Activated naive CD8-positive, alpha-beta T cell treated with anti-CD3 and anti-CD28 coated beads, Interleukin-2, amount 50 U/mL, for 24 hours (primary cell): ENCODE measurements at places on chromosomes 2 and 18.

GRCh38 chr2:72128059-72128842, 19.4 kb downstream of the CYP26B1 start:
- peaks cover 6% of the 10 kb centered on the region for H3K27me3 ChIP-seq
- no peak overlapping the region for H3K27ac ChIP-seq
- no peak overlapping the region for H3K4me3 ChIP-seq
- H3K36me3 ChIP-seq, result no peaks in the 10 kb centered on the region
- DNase-seq, result no peak
- no peaks in the 10 kb centered on the region for H3K4me1 ChIP-seq

DNA sequence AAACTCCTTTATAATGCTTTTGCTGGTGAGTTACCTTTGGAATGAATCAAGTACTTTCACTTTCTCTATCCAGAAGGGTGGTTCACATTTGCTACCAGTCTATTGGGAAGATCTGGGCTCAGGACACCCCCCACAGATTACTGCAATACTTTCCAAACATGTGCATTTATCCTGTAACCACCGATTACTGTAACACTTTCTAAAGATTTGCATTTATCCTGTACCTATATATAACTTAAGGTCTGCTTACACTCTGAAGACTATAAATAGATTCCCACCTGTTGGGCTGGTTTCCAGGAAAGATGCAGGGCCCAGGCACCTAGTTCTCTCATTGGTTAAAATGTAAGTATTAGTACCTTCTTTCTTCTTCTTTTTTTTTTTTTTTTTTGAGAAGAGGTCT, 113.0 kb upstream of the NEDD4L start:
- no peak overlapping the region for H3K4me3 ChIP-seq
- H3K4me1 ChIP-seq, result peaks cover 7% of the 10 kb centered on the region
- peaks cover 2% of the 10 kb centered on the region for H3K27me3 ChIP-seq
- H3K27ac ChIP-seq, result no peak overlapping the region
- no peak for DNase-seq
- no peaks in the 10 kb centered on the region for H3K36me3 ChIP-seq

DNA sequence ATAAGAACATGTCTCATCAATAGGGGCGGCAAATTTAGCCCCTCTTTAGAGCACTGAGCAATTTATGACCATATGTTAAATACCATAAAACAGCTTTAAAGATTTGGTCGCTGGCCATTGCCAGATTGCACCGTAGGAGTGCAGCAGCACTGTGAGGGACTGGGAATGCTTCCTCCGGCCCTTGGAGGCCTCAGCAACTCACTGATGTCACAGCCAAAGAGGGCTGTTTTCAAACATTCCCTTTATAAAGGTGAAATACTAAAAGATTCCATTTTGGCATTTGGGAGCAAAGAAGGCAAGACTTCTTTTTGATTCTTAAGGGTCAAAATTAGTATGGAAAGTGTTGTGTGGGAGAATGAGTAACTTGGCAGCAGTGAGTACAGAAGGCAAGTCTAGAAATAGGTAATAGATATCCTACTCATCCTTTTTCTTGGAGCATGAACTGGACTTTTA, 63.7 kb downstream of the BABAM2 start:
- H3K4me3 ChIP-seq, result peak overlapping the region; percentile 45
- no peaks in the 10 kb centered on the region for H3K27me3 ChIP-seq
- peak overlapping the region; percentile 88 for H3K27ac ChIP-seq

- no peak overlapping the region for H3K27ac ChIP-seq
- H3K27me3 ChIP-seq, result no peaks in the 10 kb centered on the region
- H3K36me3 ChIP-seq, result no peaks in the 10 kb centered on the region
- H3K4me1 ChIP-seq, result no peaks in the 10 kb centered on the region
- H3K4me3 ChIP-seq, result no peak overlapping the region
Measured at GRCh38 chr2:5985536-5986385, 293.6 kb downstream of the SOX11 start.

- H3K4me1 ChIP-seq, result peaks cover 22% of the 10 kb centered on the region
- H3K36me3 ChIP-seq, result peaks cover 60% of the 10 kb centered on the region
- no peaks in the 10 kb centered on the region for H3K27me3 ChIP-seq
Measured at GRCh38 chr2:38301340-38301968, 75.6 kb downstream of the ATL2 start.

- peak overlapping the region; percentile 72 for H3K27ac ChIP-seq
- no peak for DNase-seq
- H3K27me3 ChIP-seq, result peaks cover 2% of the 10 kb centered on the region
- H3K36me3 ChIP-seq, result no peaks in the 10 kb centered on the region
Measured at GRCh38 chr2:44833171-44834069, 108.1 kb upstream of the SIX3 start.

DNA sequence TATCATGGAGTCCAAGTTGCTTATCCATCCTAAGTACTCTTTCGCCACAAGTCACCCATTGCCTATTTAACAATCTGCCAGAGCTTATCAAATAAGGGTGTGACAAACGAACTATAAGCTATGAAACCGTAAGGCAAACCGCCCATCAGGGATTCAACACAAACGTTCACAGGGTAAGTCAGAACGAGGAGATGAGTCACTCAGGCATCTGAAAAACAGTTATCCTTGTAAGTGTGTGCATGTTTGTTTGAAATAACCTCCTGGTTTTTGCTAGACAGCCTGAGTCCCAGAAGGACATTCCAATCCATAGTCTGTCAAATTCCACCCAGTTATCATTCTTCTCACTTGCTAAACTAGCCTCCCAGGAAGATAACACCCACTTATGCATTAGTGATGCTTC, 299.1 kb downstream of the PAX3 start:
- H3K27ac ChIP-seq, result no peak overlapping the region
- H3K4me3 ChIP-seq, result no peak overlapping the region
- no peak for DNase-seq
- H3K27me3 ChIP-seq, result peaks cover 2% of the 10 kb centered on the region

DNA sequence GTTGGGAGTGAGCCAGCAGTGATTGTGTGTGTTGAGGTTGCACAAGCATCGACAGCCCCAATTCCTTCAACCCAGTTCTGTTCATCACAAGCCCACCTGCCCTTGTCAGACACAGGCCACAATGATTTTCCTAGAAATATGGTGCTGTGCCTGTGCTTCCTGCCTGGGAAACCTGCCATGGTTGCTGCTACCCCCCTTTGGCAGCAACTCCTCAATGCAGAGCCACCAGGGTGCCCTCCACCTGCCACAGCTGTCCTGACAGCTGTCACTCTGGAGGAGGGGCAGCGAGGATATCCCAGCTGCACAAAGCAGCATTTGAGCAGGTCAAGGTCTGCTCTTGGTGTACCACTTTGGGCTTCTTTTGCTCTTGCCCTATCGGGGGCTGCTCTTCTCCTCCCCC, 27.1 kb downstream of the SMIM21 start:
- H3K27me3 ChIP-seq, result peaks cover 19% of the 10 kb centered on the region
- no peak for DNase-seq
- no peaks in the 10 kb centered on the region for H3K4me1 ChIP-seq
- no peak overlapping the region for H3K27ac ChIP-seq

DNA sequence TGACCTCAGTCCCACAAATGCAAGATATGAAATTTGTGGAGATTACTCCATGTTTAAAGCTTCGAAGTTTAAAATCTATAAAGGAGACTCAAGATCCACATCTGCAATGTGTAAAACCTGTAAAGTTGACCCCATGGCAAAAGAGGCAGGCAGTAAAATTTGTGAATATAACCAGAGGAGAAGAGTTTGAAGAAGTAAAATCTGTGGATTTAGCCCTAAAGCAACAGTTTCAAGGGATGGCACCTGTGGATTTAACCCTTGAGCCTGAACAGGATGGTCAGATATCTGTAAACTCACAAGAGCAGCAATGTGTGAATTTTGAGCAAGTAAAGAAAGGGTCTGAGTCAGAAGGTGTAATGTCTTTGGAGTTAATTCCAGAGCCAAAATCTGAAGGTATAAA, 11.2 kb upstream of the ZNF512 start:
- no peak overlapping the region for H3K4me3 ChIP-seq
- H3K27ac ChIP-seq, result no peak overlapping the region
- peaks cover 1% of the 10 kb centered on the region for H3K4me1 ChIP-seq
- no peak for DNase-seq
- no peaks in the 10 kb centered on the region for H3K36me3 ChIP-seq

GRCh38 chr2:240921311-240921994, 15.3 kb downstream of the CROCC2 start:
- H3K4me1 ChIP-seq, result no peaks in the 10 kb centered on the region
- H3K4me3 ChIP-seq, result no peak overlapping the region
- H3K36me3 ChIP-seq, result no peaks in the 10 kb centered on the region
- DNase-seq, result peak; percentile 1
- H3K27me3 ChIP-seq, result no peaks in the 10 kb centered on the region

DNA sequence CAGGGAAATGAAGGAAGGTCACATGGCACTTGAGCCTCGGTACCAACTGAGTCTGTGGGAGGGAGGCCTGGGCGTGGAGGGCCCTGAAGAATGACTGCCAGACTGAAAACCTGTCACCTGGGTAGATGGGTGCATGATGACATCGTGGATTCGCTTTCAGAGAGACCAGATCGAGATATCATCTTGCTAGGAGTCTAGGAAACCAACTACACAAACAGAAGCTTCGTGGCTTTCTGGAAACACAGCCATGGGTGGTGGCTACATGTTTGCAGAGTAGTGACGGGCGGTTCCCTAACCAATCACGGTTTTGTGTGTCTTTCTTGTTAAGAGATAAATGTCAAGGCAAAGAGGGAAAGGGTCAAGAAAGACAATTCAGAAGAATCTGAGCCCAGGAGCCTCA, 155.0 kb downstream of the EIPR1 start:
- H3K27me3 ChIP-seq, result no peaks in the 10 kb centered on the region
- peaks cover 45% of the 10 kb centered on the region for H3K4me1 ChIP-seq
- peaks cover 38% of the 10 kb centered on the region for H3K36me3 ChIP-seq
- peak; percentile 62 for DNase-seq
- H3K4me3 ChIP-seq, result peak overlapping the region; percentile 68

GRCh38 chr2:190856985-190857384, 23.6 kb upstream of the GLS start:
- no peak for DNase-seq
- H3K4me3 ChIP-seq, result no peak overlapping the region
- peaks cover under 1% of the 10 kb centered on the region for H3K4me1 ChIP-seq
